ENCODE measurements at places on chromosomes 2 and 18.
A peak's percentile ranks its signal among the peaks of the same experiment; 100 is the strongest.

DNA sequence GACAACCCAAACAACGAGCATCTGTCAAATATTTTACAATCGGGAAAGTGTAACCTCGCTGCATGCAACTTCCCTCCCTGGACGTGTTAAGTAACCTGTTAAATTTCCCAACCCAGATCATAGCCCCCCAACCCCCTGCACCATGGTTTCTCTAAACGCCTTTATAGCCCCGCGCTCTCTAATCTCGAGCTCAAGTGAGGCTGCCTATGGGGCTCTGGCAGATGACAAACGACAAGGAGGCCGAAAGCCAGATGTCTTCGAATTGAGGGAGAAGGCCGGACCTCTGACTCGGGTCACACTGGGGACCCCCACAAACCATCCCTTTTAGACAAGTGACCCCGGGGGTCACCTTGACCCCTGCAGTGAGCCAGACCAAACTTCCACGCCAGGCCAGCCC is 526 bp downstream of the COX7A2L start:
- DNase-seq = no peak

GRCh38 chr2:162125138-162125537 is 26.9 kb downstream of the GCG start:
- DNase-seq = no peak

DNA sequence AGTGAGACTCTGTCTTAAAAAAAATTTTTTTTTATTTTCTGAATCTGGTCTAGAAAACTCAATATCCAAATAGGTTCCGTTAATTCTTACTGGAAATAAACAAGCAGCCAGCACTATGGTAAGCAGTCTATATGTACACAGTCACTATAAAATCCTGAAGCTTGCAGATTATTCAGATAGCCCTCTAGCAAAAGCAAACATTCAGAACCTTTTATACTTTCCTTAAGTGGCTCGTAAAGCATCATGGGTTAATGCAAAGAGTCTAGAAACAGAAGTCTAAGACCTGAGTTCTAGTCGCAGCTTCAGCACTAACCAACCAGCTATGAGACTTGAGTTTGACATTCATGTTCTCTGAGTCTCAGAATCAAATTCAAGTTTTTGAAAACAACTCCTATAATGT is 51.9 kb downstream of the SIGLEC15 start:
- DNase-seq = no peak

DNA sequence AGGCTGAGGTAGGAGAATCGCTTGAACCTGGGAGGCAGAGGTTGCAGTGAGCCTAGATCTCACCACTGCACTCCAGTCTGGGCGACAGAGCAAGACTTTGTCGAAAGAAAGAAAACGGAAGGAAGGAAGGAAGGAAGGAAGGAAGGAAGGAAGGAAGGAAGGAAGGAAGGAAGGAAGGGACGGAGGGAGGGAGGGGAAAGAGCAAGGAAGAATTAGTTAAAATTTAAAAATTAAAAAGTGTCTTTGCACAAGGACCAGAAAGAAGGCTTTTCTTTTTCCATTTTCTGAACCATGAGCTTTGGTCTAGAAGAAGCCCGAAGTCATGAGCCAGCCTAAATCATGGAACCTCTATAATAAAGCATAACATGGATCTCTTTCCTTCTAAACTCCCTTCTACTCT is 138.2 kb upstream of the DNAJC10 start:
- no peak for DNase-seq

GRCh38 chr2:182186132-182186735 is 200.6 kb downstream of the PPP1R1C start:
- no peak for DNase-seq

GRCh38 chr2:127348426-127349000 is 39.3 kb downstream of the MAP3K2 start:
- DNase-seq = no peak

- peak; percentile 69 for DNase-seq
These were observed 127.5 kb downstream of the NFATC1 start for GRCh38 chr18:79523206-79523735.

DNA sequence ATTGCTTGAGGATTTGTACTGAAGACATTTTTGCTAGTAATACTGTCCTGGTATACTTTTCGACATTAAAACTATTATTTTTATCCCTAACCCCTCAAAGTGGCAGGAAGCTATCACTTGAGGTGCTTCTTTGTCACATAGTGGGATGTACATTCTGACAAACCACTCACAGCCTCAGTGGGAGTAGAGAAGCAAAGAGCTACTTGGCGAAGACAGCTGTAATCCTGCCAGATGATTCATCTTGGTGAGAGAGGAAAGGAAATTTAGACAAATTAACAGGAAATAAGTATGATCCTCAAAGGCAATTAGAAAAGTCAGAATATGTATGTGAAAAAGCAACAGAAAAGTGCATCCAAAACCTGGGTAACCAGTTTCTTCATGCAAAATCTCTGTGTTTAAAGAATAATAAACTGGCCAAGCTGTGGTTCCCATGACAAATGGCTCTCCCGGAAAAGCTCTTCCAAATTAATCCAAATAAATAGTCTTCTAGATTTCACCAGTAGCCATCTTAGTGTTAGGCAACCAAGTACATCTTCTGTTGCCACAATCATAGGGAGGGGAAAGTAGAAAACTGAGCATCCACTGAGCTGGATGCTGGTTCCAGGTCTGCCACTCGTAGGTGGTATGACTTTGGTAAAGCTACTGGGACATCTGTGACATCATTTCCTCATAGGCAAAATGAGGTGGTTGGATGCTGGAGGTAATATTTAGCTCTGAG is 308.0 kb upstream of the LYPD1 start:
- DNase-seq = no peak

DNA sequence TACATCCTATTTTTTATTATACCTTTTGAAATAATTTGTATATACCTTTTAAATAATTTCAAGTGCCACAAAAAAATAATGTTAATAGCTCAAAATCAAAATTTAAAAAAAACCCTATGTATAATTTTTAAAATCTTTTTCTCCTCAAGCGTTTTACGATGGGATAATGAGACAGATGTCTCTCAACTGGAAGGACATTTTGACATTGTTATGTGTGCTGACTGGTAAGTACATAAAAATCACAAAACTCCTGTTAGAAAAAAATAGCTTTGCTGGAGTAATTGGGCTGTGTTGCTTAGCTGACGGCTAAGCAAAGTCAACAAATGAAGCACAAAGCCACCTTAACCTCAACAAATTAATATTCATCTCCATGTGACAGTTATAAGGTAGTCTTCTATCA is 198.0 kb upstream of the SIX3 start:
- DNase-seq = no peak

DNA sequence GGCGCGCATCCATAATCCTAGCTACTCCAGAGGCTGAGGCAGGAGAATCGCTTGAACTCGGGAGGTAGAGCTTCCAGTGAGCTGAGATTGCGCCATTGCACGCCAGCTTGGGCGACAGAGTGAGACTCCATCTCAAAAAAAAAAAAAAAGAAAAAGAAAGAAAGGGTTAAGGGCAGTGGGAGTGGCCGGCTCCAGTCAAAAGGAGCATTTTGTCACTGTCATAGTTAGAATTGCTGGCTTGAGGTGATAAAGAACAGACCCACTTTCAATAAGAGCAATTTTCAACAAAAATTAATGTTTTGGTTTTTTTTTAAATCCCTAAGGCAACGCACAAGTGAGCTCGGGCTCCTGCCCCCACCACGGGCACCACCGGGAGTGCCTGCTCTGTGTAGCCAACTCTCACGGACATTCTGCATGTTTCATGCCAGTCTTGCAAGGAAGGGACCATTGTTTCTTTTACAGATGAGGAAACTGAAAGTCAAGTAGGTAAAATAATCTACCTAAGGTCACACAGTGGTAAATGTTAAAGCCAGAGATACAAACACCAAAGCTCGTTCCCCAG is 8.5 kb downstream of the CIB4 start:
- no peak for DNase-seq

- DNase-seq = no peak
These were observed 1249.2 kb upstream of the ZEB2 start for GRCh38 chr2:145769011-145769716.

DNA sequence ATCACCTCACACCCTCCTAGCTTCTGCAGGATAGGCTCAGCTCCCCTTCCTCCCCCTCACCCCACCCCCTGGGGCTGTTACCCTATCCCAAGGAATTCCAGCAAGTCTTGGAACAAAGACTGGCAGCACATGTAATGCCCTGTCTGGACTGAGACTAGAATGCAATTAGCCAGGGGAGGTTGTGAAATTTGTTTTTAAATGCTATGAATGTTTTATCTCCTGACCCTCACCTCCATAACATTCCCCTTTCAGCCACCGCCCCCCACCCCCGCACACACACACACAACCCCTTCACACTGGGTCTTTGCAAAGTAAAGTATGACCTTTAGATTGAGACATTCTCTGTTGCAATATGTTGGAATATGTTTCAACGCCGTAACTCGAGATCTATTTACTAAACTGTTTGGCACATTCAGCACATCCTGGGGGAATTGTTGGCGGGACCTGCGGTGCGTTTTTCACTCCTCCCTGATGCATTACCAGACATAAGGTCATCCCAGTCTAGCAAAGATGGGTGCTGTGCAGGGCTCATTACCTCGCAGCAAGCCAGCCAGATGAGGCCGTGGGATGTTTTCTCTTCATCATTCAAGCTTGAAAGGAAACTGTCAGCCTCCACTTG is 290.7 kb upstream of the SLC14A2 start:
- DNase-seq = no peak

DNA sequence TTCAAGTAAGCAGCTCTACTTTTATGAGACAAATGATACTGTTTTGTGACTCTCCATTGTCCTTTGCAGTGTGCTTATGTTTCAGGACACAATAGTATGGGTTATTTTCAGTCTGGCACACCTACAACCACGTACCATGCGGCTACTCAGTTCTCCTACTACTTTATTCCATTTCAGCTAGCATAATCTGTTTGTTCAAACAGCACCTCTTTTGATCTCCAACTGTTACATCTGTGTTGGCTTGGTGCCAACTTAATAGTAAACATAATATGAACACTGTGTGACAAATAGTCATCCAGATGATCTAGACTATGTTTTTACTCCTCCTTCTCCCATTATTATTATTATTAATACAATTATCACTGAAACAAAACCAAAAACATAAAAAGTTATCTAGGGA is 40.5 kb downstream of the MYO3B start:
- DNase-seq = no peak

GRCh38 chr18:3448838-3449511 is 997 bp upstream of the TGIF1 start:
- DNase-seq = peak; percentile 39

DNA sequence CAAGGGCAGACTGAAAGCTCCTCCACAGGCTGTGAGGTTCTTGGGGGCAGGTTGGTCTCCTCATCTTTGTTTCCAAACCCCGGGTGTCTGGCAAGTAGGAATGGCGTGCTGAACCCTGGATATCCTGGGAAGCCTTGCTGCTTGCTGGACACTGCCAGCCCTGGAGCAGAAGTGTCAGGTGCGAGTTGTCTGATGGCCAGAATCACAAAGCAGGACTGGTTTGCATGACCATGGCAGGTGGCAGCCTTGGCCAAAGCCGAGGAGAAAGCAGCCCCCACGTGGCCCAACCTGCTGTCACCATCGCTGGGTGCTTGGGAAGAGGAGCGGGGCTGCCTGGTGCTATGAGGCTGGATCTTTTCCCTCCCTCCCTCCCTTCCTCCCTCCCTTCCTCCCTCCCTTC is 309.5 kb upstream of the HS6ST1 start:
- no peak for DNase-seq

GRCh38 chr2:178912416-178913048 is 105.3 kb upstream of the TTN start:
- DNase-seq = no peak

- no peak for DNase-seq
These were observed 17.5 kb downstream of the YWHAQ start for GRCh38 chr2:9613291-9613690.

DNA sequence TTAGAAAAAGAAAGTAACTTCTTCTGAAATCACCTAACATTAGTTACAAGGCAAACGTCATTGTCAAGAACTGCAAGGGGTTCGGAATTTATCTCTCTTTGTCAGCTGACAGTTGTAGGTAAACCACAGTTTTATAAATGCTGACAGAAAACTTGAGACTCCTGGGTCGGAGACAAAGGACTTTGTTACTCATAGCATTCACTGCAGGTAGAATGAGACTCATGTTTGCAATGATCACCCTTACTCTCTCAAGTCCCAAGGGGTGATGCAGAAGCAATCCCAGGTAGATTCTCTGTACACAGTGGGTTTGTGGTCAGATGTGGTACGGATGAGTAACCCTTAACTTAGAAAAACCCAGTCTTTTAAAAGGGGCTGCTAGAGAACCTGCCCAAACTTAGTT is 757.8 kb downstream of the TRIB2 start:
- no peak for DNase-seq

DNA sequence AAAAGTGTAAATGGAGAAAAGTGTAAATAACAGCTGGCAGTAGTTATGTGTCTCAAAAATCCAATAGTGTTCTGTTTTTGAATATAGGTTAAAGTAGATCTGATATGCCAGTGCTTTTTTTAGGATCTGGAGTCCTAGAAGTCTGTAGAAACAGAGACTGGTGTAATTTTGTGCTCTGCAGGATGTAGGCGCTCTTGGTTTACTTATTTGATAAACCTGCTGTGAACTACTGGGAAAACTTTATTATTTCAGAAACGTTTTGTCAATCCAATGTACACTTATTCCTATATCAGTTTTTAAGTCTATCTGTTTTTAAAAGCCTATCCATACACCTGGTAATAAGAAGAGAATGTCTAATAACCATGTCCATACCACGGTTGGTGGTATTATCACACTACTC is 530.8 kb upstream of the ZNF804A start:
- DNase-seq = no peak

DNA sequence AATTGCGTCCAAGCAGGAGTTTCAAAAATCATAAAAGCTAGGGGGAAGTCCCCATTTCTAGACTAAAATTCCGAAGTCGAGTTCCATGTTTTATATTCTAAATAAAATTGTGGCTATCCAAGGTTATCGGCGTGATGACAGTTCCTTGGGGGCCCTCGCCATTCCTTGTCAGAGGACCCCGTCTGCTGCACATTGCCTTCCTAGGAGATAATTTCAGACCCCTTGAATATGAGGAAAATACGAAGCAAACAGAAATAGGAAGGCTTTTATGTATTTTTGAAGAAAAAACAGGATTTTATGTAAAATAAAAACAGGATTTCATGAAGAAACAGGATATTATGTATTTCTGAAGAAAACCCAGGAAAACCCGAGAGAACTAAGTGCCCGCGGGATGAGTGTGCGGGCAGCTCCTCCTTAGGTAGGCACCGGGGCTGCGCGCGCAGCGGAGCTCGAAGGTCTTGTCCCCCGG is 465 bp upstream of the PLEKHA3 start:
- no peak for DNase-seq

DNA sequence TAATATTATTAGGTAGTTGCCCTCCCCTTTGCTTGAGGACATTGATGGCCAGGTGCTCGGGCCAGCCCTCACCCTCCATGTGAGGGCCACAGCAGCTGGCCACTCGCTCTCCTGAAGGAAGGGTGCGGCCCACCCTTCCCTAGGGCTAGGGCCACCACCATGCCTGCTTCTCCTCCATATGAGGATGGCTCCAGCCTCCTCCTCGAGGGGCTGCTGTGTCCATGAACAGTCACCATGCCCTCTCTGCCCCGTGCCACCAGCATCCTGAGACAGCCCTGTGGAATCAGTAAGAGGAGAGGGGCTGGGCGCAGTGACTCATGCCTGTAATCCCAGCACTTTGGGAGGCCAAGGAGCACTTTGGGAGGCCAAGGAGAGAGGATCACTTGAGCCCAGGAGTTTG is 2.4 kb downstream of the GPR17 start:
- DNase-seq = no peak

GRCh38 chr18:45602926-45603325 is 12.3 kb upstream of the SLC14A2 start:
- no peak for DNase-seq

- no peak for DNase-seq
These were observed 82.9 kb downstream of the DYNAP start for GRCh38 chr18:54673936-54674335.
